ENCODE measurements at places on chromosomes 7 and 10.
A peak's percentile ranks its signal among the peaks of the same experiment; 100 is the strongest.

DNA sequence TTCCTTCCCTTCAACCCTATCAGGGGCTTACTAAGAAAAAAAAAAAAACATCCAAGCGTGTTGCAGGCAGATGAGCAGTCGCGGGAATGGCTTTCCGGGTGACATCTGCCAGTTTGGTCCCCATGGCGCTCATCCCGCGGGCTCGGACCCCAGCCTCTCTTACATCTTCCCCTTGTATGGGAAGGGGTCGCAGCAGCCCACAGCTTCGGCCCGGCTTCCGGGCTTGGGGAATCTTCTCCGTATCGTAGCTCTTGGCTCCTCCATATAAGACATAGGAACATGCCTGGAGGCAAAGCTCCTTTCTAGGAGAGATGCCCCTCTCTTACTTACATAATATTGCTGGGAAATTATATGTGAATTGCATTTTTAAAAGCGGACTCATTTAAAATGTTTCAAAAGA lies 99.5 kb downstream of the CUX1 start:
- DNase-seq, result no peak

DNA sequence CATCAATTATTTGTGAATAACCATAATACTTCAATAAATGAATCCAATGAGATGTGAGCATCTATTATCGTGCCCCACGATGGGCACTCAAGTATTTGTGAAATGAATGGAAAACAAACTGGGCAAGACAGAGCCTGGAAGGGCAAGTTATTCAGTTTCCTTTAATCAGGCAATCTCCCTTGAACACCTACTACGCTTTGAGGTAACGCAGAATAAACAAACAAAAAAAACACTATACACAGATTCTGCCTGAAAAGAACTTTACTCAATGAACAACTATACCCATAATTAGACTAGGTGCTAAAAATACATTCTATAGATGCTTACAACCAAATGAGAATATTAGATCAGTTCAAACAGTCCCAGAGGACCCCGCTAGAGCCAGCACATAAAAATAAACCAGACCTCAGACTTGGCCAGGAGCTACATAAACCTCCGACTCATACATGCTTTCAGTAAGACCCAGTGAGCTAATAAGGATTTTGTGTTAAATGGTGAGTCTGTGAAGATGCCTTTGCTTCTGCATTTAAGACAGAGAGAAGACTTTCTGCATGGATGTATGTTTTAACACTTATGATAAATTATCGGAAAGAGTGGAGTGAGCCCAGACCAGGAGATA lies 121.3 kb downstream of the MPP7 start:
- no peak for DNase-seq

GRCh38 chr7:134823400-134823799 lies 44.0 kb downstream of the CALD1 start:
- no peak for DNase-seq

DNA sequence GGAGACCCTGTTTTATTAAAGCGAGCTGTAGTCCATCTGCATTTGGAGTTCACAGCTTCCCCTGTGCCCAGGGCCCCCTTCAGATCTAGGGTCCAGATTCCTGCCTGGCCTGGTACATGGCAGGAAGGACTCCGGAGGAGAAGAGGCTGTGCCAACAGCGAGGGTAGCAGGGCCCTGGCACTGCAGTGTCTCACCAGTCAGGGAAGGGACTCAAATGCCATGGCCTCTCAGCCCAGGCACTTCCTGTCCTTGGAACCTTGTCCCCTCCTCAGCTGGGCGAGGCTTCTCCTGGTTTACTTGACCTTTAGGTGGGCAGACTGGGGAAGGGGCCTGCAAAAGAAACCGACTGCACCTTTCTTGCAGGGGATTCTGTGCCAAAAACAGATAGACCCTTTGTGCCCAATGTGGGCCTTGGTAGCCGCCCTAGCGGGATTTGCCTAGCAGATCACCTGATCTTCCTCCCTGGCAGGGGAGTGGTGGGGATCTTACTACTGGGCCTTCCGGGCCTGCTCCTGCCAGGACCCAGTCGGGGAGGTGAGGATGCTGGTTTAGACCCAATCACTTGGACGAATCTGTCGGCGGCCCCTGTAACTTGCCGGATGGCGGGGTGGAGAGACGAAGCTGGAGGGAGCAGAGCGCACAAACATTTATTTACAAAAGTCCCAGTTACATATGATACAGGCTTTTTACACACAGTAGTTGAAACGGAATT lies 161.9 kb downstream of the RNF216 start:
- no peak for DNase-seq

DNA sequence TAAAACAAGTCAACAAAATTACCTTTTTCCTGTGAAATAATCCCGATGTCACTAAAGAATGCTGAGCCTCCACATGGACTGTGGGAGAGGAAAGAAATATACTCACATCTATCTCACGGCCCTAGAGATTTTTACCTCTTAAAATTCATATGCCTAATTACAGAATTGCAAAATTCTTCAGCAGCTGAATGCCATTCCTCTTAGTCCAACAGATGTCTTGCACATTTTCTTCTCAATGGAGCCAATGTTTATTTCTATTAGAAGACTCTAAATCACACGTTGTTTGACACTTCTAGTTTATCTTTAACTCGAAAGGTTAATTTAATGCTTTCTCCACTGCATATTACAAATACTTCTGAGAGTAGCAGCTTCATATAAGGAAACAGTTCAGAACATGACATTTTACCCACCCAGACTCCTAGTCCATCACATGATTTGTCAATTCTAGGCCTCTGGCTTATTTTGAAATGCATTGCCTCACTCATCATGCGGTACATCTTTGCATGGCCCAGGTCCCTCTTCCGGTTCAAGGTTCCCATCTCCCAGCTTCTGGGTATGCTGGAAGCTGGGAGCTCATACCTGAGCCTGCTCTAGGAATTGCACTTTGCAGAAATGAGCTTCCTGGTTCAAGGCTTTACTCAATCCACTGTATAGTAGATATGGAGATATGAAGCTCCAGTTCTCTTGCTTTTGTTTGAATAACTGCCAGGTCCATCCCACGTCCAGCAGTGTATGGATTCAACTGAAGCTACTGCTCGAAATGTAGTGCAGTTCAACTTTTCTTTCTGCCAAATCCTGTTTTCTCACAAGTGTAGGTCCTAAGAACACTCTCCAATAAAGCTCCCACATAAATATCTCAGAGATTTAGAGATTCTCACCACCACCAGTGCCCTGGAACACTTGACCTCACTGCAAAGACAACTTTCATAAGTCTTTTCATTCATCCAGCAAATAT lies 306.2 kb downstream of the GPR37 start:
- no peak for DNase-seq

DNA sequence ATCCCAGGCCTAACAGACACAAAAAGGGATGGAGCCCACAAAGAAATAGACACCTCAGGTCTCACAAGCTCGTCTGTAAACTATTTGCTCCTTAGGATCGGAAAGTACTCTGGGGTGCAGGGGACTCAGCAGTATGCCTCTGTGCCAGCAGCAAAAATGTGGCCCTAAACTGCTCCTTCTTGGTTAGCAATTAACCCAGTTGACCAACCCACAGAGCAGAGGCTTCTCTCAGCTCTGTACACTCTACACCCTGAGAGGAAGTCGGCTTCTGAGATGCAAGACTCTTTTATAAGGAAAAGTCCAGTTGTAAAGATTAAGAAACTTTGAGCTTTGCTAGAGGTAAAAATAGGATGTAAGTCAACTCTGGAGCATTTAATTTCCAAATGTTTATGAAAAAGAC lies 156.3 kb upstream of the PRSS58 start:
- DNase-seq, result no peak

GRCh38 chr7:4319280-4319679 lies 362.8 kb upstream of the FOXK1 start:
- no peak for DNase-seq

- no peak for DNase-seq
These were observed 62.5 kb upstream of the INSIG1 start for GRCh38 chr7:155234950-155235789.

GRCh38 chr7:70620333-70621055 lies 511.4 kb upstream of the GALNT17 start:
- no peak for DNase-seq

GRCh38 chr10:43260117-43260761 lies 6.6 kb downstream of the RASGEF1A start:
- DNase-seq, result peak; percentile 53

GRCh38 chr10:22505911-22506685 lies 160.8 kb downstream of the SPAG6 start:
- no peak for DNase-seq

- no peak for DNase-seq
These were observed 23.2 kb downstream of the KPNA7 start for GRCh38 chr7:99184532-99185218.

- no peak for DNase-seq
These were observed 123.0 kb downstream of the GRK5 start for GRCh38 chr10:119330342-119330741.

- DNase-seq, result no peak
These were observed 494.1 kb downstream of the SH2D4B start for GRCh38 chr10:81031774-81032173.

DNA sequence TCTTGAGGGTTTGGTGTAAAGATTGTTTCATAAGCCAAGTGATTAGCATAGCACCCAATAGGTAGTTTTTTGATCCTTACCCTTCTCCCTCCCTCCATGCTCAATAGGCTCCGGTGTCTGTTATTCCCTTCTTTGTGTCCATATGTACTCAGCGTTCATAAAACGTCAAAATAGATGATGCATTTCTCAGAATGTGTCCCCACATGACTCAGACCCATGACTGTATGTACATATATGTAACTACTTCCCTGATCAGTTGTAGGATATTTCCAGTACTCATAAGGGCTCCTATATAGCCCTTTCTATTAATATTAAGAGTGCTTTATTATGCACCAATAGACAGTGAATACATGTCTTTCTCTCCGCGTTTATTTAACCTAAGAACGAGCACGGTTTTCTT lies 466.9 kb downstream of the KIF20B start:
- no peak for DNase-seq

DNA sequence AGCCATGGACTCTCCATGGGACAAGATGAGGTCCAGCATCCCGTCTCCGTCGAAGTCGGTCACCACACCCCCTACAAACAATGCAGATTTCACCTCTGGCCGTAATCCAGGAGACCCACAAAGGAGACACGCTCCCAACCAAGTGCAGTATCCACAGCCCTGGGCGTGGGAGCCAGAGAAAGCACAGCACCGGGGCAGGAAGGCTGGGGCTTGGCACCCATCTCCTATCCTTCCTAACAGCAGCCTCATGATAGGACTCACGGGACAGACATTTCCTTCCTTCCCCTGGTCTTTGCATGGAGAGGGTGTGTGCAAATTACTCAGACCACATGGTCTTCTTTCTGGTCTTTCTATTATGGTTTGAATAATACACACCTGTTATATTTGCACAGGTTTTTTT lies 46.3 kb downstream of the GOLGA7B start:
- no peak for DNase-seq

GRCh38 chr7:93968911-93969620 lies 35.1 kb downstream of the BET1 start:
- DNase-seq, result no peak

DNA sequence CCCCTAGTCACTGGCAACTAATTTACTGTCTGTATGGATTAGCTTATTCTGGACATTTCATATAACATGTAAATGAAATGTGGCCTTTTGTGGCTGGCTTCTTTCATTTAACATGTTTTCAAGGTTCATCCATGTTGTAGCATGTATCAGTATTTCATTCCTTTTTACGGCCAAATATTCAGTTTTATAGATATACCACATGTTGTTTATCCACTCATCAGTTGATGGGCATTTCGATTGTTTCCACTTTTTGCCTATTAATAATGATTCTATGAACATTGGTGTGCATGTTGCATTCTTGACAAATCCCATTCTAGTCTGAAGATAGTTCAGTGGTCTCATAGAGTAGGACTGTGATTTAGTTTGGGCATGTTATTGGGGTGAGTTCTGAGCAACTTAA lies 12.6 kb downstream of the CNNM2 start:
- DNase-seq, result no peak

All from SHP77 (cell line).